Epithelial cell of umbilical artery (primary cell): ENCODE measurements at places on chromosomes 1 and 21. TPM values are rescaled to one million over a fixed set of nuclear protein-coding genes. Genes with fewer than 3 reads are reported as not detected.

Gene NR1I3
- not detected in 2 replicates for total RNA-seq

Gene KCNT2
- total RNA-seq = under 0.01 and 0.91 TPM in 2 replicates

Gene GPX7
- total RNA-seq = 25.4 and 37.0 TPM in 2 replicates

Gene PCAT6
- 1.1 TPM in 1 of 2 replicates, not detected in the other for total RNA-seq

Gene AKNAD1
- not detected in 2 replicates for total RNA-seq

Gene LRRC53
- not detected in 2 replicates for total RNA-seq

Gene GJA4
- 31.5 and 45.5 TPM in 2 replicates for total RNA-seq

Gene HLX
- 9.7 and 11.7 TPM in 2 replicates for total RNA-seq

Gene COL6A1
- 14.0 and 17.8 TPM in 2 replicates for total RNA-seq

Gene CFAP107
- not detected in 2 replicates for total RNA-seq

Gene TEX38
- not detected in 2 replicates for total RNA-seq

Gene MTARC2
- total RNA-seq = 5.8 and 10.9 TPM in 2 replicates

Gene SPRR2D
- total RNA-seq = not detected in 2 replicates

Gene ADAM30
- not detected in 2 replicates for total RNA-seq

Gene SELENBP1
- total RNA-seq = 11.0 and 18.7 TPM in 2 replicates

Gene CLCNKB
- total RNA-seq = not detected in 2 replicates
